GM13977 (cell line): ENCODE measurements at places on chromosomes 2 and 18.

DNA sequence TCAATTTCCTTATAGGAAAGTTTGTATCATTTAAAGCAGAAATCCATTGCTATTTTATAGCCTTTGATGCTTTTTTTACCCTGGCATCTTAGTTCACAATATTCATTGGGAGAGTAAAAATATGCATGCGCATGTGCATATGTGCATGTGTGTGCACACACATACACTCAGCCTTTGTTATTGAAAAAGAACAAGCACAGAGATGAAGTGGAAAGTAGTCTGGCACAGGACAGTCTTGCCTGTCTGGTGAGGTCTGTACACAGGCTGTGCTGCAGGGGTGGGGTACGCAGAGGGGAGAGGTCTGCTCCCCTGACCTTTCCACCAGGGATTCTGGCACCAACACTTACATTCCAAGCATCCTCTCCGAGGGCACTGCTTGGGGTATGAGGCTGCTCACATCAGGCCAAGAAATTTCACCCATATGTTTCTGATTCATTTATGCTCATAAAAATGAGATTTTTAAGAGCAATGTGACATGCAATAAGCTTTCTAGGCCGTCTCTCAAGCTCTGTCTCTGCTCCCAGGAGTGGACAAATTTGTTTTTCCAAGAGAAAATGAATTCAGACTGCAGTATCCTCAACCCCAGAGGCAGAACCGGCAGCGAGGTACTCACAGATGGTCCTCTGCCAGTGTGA is 237.2 kb downstream of the INSIG2 start:
- no peak for DNase-seq

DNA sequence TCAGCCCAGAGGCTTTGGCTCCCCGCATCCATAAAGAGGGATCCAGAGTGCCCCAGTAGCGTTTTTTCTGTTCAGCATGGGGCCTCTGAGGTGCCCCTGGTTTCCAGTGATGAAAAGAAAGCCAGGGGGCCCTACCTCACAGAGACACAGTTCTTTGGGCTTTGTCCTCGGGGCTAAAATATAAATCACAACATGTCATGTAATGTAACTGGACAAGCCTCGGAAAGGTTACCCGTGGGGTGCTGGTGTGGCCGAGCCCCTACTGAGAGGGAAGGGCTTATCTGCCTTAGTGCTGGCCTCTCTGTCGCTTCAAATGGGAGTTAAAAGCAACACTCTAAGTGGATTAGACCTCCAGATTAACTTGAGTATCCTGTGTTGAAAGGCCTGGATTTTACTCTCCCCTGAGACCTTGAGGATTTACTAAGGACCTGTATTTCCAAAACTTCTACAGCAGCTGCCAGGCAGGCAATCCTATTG is 251.6 kb upstream of the APCDD1 start:
- DNase-seq, result no peak

GRCh38 chr18:3075491-3075890 is 62.5 kb upstream of the LPIN2 start:
- no peak for DNase-seq

DNA sequence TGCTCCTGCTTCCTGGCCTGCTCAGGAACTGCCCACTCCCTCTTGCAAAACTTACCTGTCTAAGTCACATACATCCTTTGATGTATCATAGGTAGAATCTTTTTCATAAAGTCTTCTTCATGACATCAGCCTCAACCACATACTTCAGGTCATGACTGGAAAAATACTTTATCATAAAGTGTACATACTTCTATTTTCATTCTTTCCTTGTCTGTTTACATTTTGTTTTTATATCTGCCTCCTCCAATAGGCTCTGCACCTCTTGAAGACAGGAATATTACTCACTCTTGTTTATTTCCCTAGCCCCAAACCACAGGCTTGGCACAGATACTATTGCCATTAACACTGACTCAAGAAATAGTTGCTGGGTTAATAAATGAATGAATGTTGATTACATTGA is 43.6 kb upstream of the ZNF804A start:
- DNase-seq, result no peak

DNA sequence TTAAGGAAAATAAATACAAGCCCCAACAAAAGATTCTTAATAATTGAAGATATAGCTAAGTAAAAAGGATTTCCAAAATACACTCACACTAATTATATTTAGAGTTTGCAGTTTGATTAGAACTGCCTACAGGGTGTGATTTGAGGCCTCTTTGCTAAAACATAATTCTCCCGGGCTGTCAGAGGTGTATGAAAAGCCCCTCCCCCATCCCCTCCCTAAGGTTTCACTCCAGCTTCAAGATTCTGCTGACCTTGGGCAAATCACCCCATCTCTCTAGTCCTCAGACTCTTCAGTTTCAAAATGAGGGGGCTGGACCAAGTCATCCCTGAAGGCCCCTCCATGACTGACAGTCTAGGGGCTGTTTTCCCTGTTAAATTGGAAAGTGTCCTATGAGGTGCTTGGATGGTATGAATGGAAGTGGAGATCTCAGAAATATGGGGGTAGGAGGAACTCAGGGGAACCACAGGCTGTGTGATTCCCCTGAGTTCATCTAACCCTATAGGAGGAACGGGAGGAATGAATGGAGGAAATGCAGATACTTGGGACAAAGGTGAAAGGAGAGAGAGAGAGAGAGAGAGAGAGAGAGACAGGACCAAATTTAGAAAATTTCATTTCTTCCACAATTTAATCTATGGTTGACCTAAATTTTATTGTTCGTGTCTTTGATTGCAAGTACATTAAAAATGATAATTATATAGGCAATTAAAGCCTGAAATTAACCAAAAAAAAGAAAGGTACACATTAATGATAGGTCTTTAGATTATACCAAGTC is 107.5 kb downstream of the SPP2 start:
- DNase-seq, result no peak

DNA sequence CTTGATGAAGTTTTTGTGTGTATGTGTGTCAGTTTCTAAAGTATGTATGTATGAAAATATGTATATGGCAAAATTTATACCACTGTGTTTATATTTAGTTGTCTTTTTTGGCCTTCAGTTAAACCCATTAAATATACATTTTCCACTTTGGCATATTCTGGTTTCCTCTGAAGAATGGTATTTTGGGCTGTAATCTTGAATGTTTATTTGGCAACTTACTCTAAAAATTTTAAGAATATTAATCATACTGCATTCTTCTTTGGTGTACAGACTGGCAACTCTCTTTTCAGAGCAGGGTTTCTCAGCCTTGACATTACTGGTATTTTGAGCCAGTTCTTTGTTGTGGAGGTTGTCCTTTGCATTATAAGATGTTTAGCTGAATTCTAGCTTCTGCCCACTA is 27.9 kb upstream of the CCBE1 start:
- no peak for DNase-seq

DNA sequence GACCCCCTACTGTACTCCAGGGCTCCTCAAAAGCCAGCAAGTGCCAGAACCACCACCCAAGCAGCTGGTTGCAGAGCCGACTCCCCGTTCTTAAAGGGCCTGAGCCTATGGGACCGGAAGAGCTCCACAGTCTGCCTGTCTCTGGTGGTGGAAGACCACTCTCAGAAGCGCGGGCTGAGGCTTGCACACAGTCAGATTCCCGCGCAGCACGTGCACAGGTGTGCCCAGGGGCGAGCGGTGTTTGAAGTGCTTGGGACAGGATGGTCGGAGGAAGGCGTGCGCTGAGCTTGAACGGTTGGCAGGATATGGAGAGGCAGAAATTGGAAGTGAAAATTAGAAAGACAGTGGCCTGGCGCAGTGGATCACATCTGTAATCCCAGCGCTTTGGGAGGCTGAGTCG is 64.8 kb downstream of the CYP26B1 start:
- no peak for DNase-seq
